ENCODE measurements at places on chromosomes 1 and 21.

DNA sequence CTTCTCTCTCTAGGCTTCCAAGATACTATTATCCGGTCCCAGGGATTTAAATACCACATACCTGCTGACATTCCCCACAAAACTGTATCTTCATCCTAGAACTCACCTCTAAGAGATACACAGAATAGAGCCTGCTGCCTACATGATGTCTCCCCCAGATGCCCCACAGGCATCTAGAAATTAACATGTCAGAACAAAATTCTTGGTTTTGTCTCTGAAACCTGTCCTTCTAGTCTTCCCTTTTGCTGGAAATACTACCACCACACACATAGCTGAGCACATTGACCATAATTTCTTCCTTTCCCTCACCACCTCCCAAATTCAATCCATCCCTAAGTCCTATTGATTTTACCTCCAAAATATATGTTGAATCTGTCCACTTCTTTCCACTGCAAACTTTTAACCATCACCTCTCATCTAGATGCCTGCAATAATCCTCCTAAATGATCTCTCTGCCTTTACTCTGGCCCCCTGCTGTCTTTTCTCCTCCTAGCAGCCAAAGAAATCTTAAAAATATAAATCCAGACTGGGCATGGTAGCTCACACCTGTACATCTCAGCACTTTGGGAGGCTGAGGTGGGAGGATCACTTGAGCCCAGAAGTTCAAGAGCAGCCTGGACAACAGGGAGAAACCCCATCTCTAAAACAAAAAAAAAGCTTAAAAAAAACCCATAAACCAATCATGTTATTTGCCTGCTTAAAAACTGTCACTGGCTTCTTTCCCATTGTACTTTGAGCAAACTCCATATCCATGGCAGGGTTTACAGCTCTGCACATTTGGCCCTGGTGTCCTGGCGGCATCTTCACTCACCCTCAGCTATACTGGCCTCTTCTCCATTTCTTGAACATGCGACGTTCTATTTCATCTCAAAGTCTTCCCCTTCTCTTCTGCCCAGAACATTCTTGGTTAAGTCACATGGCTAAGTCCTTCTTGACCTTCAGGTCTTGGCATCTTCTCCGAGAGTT, 6.2 kb upstream of the FAM76A start:
- DNase-seq = no peak

DNA sequence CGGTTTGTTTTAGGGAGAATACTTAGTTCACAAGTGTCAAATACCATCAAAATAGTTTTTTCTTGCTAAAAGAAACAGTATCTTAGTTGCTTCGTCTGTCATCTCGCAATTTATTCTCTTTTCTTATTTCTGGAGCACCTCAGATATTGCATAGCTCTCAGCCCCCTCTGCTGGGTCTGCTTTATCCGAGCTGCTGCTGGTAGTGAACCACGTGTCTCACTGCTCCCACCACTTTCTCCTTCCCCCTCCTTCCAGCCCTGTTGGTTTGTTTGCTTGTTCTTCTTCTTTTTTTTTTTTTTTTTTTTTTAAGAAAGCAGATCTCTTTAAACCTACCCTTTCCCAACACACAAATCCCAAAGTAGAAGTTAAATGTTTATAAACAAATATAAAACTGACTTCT, 170.8 kb downstream of the EDEM3 start:
- DNase-seq = no peak

DNA sequence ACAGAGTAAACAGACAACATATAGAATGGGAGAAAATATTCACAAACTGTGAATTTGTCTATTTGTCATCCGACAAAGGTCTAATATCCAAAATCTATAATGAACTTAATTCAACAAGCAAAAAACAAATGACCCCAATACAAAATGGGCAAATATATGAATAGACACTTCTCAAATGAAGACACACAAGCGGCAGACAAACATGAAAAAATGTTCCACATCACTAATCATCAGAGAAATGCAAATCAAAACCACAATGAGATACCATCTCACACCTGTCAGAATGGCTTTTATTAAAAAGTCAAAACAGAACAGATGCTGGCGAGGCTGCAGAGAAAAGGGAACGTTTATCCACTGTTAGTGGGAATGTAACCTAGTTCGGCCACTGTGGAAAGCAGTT, 72.7 kb downstream of the SMYD3 start:
- no peak for DNase-seq

- DNase-seq = no peak
Measured at GRCh38 chr1:40799351-40799867, 15.8 kb downstream of the KCNQ4 start.

GRCh38 chr1:204439621-204440375, 28.2 kb upstream of the PPP1R15B start:
- no peak for DNase-seq

GRCh38 chr1:151952811-151953210, 40.8 kb downstream of the S100A10 start:
- DNase-seq = no peak

DNA sequence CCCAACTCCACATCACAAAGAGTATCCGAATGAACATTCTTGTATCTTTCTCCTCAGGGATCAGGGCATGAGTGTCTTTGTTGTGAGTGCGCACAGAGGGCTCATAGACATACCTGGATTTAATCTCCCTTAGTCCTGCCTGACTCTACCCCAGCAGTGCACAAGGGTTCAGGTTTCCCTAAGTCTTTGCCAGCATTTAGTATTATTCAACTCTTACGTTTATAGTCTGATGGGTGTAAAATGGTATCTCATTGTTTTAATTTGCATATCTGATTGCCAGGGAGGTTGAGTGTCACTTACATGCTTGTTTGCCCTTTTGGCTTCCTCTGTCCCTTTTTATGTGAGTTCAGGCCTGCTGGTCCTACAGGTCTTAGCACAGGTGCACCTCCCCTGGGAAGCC, 49.5 kb downstream of the FOXD2 start:
- DNase-seq = no peak

GRCh38 chr1:217561446-217561845, 69.4 kb downstream of the GPATCH2 start:
- DNase-seq = no peak

- no peak for DNase-seq
Measured at GRCh38 chr1:227994632-227995300, 12.0 kb upstream of the WNT3A start.

- DNase-seq = peak; percentile 90
Measured at GRCh38 chr1:109075531-109076490, at the start of gene TAF13. TSS of gene TAF13 (minus strand) at chr1:109076003. CDS start at chr1:109075947, 56 bp downstream.

GRCh38 chr1:93374334-93375106, 28.8 kb downstream of the DR1 start:
- DNase-seq = no peak

DNA sequence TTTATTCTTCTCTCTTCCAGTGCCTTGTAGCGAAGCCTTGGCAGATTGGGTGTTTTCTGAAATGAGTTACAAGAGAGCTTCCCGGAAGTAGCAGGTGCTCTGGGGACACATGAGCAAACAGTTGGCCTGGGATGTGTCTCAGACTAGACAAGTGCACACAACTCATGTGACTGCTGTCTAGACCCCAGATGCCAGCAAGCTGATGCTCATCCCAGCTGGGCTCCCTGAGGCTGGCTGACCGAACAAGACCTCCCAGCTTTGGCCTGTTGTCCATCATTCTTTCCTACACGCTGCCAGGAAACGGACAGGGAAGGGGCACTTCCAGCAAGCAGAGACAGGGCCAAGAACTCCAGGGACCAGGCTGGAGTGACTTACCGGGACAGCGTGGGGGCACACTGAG, 18.7 kb upstream of the CSF1 start:
- DNase-seq = no peak

DNA sequence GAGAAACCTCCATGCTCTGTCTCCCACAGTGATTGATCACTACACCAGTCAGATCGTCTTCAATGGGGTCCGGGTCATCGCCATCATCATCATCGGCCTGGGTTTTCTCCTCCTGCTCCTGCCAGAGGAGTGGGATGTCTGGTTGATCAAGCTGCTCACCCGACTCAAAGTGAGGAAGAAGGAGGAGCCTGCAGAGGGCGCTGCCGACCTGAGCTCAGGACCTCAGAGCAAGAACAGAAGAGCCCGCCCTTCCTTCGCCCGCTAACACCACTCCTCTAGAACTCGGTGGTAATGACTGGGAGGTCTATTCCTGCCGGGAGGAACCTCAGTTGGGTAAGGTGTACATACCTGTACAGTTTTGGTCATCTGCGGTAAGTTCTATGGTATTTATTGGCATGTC, 50.3 kb upstream of the COA6 start:
- DNase-seq = peak; percentile 42

- no peak for DNase-seq
Measured at GRCh38 chr1:221268295-221268694, 389.1 kb downstream of the HLX start.

DNA sequence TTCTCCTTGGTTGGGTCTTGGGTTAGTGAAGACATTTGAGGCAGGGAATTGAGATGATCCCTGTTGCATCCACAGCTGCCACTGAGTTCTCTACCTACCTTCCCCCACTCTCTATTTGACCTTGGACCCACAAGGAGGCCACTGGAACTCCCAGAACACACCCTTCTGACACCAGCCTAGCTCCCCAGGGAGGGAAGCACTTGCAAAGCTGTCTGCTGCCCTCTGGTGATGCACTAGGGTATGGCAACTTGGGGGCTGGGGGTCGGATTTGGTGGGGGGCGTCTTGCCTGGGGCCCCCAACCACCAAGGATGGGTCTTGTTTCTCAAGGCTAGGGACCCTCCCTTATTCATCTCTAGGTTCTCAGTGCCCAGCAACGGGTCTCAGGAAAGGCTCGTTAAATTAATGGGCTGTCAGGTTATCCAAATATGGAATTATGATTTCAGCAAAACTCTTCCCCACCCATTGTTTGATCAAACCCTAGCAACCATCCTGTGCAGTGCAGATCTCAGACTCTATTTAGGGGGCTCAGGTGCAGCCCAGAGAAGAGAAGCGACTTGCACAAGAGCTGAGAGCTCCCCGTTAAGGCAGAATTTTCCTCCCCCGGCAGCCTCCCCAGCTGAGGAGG, 177.8 kb upstream of the KLHDC7A start:
- no peak for DNase-seq

DNA sequence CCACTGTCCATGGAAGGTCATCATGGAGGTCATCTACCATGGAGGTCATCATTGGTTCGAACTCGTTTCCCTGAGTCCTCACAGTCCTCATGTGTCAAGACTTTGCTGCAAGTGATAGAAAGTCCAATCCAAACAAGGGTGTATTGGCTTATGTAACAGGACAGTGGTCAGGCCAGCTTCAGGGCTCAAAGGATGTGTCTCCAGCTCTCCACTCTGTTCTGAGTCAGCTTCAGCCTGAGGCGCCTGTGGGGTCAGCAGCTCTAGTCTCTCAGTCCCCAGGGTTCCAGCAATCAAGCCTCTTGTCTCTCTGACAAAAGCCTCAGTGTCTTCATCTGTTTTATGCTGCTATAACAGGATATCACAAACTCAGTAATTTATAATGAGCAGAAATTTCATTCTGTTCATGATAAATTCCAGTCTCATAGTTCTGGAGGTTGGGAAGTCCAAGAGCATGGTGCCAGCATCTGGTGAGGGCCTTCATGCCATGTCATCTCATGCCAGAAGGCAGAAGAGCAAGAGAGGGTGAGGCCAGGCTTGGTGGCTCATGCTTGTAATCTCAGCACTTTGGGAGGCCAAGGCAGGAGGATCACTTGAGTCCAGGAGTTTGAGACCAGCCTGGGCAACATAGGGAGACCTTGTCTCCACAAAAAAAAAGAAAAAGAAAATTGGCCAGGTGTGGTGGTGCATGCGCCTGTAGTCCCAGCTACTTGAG, 19.5 kb downstream of the A3GALT2 start:
- DNase-seq = no peak

- DNase-seq = peak; percentile 43
Measured at GRCh38 chr1:111213412-111213811, 13.0 kb upstream of the DENND2D start.

- peak; percentile 27 for DNase-seq
Measured at GRCh38 chr1:92960395-92961130, 699 bp downstream of the DIPK1A start.

DNA sequence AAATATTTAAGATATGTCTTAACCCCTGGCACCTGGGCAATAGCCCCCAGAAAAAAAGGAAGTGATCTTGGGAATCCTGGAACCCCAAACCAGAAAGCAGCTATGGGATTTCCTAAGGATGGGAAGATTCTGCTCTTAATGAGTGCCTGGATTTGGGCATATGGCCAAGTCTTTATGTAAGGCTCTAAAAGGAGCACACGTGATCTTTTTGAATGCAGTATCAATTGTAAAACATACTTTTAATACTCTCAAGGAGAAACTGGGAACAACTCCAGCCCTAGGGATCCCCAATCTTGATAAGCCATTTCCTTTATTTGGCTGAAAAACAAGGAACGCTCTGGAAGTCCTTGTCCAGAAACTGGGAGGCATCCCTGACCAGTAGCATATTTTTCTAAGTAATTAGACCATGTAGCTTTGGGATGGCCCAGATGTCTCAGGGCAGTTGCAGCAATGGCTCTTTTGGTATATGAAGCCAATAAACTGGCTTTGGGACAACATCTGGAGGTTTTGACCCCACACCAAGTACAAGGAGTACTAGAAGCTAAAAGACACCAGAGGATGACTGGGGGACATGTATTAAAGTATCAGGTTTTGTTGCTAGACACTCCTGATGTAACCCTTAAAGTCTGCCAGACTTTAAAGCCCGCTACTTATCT, 80.9 kb upstream of the KIAA0040 start:
- DNase-seq = no peak

DNA sequence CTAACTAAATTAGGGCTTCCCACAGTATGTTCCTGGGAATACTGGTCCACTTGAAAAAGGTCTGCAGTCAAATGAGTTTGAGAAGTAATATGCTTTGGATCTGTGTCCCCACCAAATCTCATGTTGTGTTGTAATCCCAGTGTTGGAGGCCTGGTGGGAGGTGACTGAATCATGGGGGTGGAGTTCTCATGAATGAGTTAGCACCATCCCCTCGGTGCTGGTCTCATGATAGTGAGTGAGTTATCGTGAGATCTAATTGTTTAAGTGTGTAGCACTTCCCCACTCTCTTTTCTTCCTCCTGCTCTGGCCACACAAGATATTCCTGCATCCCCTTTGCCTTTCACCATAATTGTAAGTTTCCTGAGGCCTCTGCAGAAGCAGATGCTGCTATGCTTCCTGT, 16.9 kb upstream of the DMRTB1 start:
- no peak for DNase-seq

DNA sequence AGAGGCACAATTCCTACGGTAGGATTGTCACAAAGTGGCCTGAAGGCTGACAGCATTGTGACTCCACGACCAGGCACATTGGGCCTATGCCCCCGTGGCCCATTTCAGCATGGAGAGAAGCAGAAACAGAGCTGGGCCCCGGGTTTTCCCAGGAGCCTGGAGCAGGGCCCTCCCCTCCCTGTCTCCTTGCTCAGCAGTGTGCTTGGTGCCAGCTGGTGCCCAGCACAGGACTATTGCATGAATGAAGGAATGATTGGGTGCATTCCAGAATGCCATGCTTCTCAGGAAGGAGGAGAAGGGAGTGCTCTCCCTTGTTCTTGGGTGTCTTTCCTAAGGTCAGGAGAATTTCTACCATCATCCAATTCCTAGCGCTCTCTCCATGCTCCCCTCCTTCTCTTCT, 33.7 kb downstream of the IER5 start:
- no peak for DNase-seq

DNA sequence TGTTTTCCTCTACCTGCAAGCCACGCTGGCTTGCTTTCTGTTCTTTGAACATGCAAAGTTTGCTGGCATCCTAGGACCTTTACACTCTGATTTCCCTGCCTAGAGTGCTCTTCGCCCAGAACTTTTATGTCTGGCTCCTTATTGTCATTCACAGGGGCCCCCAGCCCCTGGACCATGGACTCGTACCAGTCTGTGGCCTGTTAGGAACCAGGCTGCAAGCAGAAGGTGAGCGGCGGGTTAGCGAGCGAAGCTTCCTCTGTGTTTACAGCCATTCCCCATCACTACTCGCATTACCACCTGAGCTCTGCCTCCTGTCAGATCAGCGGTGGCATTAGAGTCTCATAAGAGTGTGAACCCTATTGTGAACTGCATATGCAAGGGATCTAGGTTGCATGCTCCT, 73.0 kb downstream of the ATG4C start:
- no peak for DNase-seq
